ENCODE measurements at places on chromosomes 16 and 17.

DNA sequence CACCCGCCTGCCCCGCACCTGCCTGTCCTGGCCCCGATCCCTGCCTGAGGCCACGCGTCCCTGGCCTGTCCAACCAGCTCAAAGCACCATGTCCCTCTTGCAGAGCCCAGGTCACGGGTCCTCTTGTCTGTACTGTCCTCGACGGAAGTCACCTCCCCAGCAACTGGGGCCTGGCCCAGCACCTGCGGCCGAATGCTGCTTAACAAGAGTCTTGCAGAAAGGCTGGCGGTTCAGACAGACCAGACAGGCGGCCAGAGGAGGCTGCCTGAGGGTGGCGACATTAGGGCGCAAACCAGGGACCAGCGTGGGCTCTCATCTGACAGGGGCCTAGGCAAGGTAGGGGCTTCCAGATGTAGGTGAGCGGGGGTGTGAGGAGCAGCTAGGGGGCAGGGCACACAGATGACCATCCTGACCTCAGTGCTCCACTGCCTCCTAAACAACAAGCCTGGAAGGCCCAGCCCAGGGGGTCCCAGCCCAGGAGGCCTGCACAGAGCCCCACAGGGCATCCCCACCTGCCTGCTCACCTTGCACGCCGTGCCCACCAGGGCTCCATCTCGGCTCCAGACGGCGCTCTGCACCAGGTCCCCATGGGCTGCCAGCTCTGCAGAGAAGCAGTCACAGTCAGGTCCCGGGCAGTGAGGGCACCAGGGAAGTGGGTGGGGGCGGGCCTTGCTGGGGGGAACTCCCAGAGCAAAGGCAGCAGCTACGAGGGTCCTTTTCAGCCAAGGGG is 11.3 kb downstream of the CORO7 start:
- no peak for DNase-seq

DNA sequence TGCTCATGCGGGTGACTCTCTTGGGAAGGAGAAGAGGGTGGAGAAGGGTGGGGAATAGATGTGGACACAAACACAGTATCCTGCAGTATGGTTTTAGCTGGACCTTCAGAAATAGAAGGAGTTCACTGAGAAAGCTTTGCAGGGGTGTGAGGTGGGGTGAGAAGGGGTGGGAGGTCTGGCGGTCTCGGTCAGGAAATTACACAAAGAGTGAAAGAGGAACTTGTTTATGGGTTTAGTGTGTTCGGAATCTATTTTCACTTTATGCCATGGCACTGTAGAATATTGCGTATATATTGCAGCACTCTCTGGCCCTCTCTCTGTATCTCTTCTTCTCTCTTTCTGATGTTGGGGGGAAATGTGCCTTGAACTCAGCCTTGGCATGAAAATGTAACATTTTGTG is 148.2 kb upstream of the GOT2 start:
- DNase-seq, result peak; percentile 26

- no peak for DNase-seq
These were observed 15.3 kb downstream of the LCMT1 start for GRCh38 chr16:25126820-25127232.

- no peak for DNase-seq
These were observed 6.8 kb upstream of the CYB5B start for GRCh38 chr16:69417520-69418199.

DNA sequence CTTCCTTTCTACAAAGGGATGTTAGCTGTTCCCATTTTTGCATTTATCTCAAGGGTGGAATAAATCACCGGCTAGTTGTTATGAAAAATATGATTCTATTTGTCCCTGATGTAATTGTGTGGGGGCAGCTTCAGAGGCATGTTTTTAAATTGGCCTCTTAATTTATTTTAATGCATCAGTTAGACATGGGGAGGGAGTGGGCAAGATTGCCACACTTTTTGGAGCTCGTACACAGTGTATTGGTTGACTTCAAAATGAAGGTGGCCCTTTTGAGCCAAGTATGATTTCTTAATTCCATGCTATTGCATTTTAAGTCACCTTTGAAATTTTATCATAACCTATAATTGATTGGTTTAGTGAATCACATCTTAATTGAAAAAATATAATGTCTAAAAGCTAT is 223.7 kb downstream of the CDH11 start:
- no peak for DNase-seq

GRCh38 chr17:45277992-45278391 is 16.1 kb upstream of the SPATA32 start:
- no peak for DNase-seq

DNA sequence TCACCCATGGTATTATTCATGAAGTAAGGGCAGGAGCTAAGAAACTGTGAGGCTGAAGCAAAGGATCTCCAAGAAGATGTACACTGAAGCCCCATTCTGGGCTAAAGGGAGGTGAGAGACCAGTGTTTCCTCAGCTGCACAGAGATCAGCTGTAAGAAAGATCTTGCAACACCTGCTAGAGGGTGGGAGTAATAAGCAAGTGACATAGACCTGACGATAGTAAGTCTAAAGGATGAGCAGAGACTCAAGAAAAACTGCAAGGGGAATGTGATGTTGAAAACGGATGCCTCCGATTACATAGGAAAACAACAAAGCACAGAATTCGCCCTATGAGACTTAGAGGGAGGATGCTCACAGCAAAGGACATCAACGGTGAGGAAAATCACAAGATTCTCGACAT is at the start of gene OR4D2:
TSS of gene OR4D2 (plus strand) at position 301 of the 400 bp plus-strand sequence. CDS start 2,674 bp downstream, outside the sequence.
- DNase-seq, result no peak

GRCh38 chr17:21149621-21150020 is 22.9 kb downstream of the DHRS7B start:
- no peak for DNase-seq

DNA sequence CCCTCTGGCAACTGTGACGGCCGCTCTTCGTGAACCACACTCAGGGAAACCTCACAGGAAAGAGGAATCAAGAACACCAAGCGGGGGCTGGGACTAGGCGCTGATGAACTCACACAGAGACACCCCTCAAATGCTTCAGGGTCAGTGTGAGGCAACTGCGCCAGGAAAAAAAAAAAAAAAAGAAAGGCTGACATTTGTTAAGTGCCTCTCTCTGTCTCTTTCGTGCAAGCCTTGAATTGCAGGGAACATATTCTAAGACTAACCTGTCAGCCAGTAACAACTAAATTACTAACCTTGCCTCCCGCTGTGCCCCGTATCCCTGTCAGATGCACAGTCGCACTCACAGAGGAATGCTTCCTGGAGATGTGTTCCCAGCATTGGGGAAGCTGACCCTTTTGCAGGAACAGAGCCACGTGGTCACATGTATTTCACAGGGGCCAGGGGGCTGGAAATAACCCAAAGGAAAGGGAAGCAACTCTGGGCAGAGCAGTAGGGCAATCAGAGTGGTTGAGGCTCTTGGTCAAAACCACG is 247.8 kb downstream of the XYLT1 start:
- DNase-seq, result no peak

GRCh38 chr16:2949705-2950352 is 14.2 kb upstream of the KREMEN2 start:
- no peak for DNase-seq

GRCh38 chr17:45364531-45365390 is 47.9 kb upstream of the MAP3K14 start:
- no peak for DNase-seq

DNA sequence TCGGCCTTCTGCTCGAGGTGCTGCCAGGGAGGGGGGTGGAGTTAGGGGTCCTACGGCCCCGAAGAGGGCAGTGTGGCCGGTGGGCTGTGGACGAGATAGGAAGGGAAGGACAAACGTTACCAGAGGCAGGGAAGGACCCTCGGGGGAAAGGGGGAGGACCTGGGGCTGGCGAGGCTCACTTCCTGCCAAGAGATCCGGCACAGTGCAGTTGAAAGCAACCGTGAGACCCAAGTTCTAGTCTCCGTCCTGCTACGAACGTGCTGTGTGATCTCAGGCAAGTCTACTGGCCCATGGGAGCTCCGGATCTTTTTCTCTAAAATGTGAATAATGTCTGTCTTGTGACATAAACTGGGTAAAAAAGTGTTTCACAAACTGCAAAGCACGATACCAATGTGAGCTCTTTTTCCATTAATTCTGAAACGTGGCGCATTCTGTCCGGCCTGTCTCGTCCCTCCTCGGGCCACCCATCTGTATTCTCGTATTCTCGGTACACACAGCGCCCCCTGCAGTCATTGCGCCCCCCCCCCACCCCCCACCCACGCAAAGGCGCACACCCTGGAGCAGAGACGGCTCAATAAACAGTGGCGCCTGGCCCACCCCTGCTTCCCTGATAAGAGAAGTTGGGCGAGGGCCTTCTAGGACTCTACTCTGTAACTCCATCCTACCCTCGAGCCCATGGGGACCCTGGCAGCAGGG is 8.8 kb downstream of the CYGB start:
- no peak for DNase-seq

- no peak for DNase-seq
These were observed 2.0 kb upstream of the TSPOAP1 start for GRCh38 chr17:58330538-58330996.

DNA sequence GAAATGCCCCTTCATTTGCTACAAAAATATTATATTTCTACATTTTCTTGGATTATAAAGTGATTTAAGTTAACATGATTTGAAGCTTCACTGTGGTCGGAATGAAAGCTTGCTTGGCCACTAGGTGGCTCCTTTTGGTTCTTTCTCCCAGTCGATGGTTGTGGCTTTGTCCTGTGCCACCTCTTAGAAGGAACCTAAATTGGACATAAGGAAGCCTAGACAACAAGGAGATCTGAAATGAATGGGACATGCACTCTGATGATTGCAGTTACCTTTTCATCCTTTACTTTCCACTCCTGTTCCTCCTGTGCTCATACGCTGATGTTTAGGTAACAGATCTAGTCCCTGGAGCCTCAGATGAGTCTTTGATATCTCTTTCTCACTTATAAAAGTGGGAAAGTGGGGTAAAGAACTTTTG is 39.2 kb downstream of the FTO start:
- DNase-seq, result no peak

- DNase-seq, result no peak
These were observed 52.2 kb downstream of the ZDHHC7 start for GRCh38 chr16:84959045-84959576.

DNA sequence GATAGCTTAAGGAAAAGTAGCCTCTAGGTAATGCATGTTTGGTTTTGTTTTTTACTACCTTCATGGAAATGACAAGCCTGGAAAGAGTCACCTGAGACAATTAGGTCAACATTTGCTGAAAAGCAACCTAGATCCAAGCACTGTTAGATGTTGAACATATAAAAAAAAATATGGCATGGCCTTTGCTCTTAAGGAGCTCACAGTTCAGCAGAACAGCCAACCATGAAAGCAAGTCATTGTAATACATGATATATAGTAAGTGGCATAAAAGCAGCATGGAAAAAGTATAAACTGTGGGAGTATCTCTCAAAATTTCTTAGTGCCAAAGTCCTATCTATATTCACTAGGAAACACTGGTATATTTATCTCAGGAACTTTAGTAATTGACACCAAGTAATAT is 31.6 kb downstream of the CFDP1 start:
- no peak for DNase-seq

GRCh38 chr17:15952916-15953790 is 8.2 kb downstream of the ADORA2B start:
- DNase-seq, result no peak

GRCh38 chr17:51036084-51036483 is 84.6 kb downstream of the SPAG9 start:
- DNase-seq, result no peak

DNA sequence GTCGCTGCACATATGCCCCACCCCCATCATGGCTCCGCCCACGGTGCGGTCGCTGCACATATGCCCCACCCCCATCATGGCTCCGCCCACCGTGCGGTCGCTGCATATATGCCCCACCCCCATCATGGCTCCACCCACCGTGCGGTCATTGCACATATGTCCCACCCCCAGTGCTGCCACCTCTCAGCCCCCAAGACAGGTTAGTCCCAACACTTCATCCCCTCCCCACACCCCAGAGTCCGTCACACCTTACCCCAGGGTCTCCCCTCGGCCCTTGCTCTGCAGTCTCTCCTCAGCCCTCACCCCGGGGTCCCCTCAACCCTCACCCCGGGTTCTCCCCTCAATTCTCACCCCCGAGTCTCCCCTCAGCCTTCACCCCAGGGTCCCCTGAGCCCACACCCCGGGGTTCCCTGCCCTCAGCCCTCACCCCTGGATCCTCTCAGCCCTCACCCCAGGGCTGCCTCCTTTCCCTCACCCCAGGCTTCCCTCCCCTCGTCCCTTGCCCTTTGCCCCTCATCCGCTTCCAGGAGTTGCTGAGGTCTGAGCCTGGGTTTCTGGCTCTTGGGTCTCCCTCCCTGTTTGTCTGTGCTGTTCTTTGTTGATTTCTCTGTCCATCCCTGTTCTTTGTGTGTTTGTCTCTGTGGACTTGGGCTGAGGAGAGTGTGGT is 25.6 kb downstream of the TPSG1 start:
- no peak for DNase-seq

- DNase-seq, result peak; percentile 30
These were observed 120.9 kb downstream of the MRM1 start for GRCh38 chr17:36722121-36722902.

GRCh38 chr17:7577327-7578199 is 1.9 kb upstream of the CD68 start:
- DNase-seq, result no peak

- no peak for DNase-seq
These were observed 125.4 kb downstream of the MRTFB start for GRCh38 chr16:14196539-14196938.

DNA sequence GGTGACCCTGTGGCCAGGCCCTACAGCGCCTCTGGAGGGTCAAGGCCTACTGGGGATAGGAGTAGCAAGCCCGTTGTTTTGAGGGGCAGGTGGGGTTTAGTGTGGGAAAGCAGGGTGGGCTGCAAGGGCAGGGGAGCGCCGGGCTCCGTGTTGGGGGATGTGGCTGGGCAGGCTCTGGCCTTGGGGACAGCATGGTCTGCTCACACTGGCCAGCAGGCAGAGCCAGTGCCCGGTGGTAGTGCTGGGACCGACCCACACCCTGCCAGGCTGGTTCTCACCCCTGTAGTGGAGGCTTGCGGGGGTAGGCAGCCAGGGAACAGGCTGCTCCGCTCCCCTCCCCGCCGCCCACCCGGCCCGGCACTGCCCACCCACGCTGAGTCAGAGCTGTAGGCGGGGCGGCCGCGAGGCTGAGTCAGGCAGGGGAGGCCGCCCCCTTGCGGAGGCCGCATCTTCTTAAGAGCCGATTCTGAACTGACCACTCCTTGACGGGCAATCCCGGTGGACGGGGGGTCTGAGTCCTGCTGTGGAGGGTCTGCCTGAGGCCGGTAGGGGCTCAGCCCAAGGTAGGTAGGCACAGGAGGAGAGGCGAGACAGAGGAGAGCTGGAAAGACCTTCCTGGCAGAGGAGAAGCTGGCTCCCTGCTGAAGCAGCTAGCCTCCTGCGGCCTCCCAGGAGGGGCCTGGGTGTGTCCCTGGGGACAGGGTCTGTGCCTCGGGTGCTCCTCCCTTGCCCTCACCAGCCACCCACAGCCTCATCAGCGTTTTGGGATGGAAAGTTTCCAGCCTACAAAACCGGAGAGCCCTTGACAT is 62.4 kb downstream of the BAIAP2 start:
- no peak for DNase-seq

- no peak for DNase-seq
These were observed 6.2 kb downstream of the DNAJC7 start for GRCh38 chr17:42010898-42011516.

GRCh38 chr16:55500530-55501011 is 8.3 kb upstream of the LPCAT2 start:
- DNase-seq, result no peak

- DNase-seq, result no peak
These were observed 45.4 kb upstream of the MYOCD start for GRCh38 chr17:12620200-12620720.

GRCh38 chr16:50802000-50802399 is 60.1 kb downstream of the CYLD start:
- DNase-seq, result no peak

- no peak for DNase-seq
These were observed 28.3 kb downstream of the MAP2K4 start for GRCh38 chr17:12048843-12049473.
